NCI-H2171 (cell line): ENCODE measurements at places on chromosomes 1 and 21.
A peak's percentile ranks its signal among the peaks of the same experiment; 100 is the strongest.

DNA sequence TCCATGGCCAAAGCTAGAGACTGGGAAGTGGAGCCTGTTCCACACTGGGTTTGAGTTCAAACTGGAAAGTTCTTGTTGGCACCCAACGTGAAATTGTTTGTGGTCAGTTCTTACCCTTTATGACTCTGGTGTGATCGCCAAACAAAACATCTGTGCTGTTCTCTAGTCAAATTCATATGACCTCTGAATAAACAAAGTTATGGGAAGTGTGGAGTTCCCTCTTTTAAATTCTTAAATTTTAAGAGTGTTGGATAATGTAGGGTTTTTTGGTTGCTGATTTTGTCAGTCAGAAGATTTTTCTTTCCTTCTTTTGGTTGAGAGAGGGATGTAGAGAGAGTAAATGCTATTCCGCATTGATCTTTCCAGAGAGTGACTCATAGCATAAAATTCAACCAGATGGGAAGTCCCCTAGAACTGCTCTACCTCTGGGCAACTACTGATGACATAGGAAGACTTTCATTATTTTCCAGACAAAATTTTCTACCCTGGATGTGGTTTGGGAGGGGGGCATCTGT, 36.4 kb downstream of the CHML start:
- no peak for DNase-seq

GRCh38 chr1:24018611-24019580, 38.8 kb upstream of the SRSF10 start:
- DNase-seq, result no peak

DNA sequence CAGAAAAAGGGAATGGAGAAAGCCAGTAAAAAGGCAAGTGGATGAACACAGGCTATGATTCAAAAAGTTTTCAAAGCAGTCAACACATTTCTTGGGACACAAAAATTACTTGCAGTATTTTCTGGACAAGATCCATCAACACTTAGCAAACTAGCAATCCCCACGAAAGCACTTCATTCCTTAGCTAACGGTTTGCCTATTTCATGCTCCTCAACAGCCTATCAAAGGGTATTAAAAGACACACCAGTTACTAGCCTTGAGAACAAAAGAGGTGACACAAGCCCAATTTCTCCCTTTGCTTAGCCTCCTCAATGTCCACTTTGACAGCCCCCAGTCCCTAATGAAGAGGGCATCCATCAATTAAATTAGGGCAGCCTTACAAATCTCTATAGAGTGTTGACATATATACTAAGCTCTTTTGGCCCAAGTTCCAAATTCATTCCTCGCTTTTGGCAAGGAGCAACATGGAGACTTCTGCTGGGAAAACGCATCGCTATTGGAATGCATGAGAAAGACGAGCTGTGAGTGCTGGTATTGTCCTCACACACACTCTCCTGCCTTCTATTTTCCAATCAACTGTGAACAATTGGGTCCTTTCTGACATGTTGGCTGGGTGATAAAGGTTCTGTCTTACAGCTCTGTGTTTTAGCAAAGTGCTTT, 180.0 kb downstream of the TNR start:
- no peak for DNase-seq

GRCh38 chr1:63623952-63624351, 30.7 kb downstream of the PGM1 start:
- no peak for DNase-seq

DNA sequence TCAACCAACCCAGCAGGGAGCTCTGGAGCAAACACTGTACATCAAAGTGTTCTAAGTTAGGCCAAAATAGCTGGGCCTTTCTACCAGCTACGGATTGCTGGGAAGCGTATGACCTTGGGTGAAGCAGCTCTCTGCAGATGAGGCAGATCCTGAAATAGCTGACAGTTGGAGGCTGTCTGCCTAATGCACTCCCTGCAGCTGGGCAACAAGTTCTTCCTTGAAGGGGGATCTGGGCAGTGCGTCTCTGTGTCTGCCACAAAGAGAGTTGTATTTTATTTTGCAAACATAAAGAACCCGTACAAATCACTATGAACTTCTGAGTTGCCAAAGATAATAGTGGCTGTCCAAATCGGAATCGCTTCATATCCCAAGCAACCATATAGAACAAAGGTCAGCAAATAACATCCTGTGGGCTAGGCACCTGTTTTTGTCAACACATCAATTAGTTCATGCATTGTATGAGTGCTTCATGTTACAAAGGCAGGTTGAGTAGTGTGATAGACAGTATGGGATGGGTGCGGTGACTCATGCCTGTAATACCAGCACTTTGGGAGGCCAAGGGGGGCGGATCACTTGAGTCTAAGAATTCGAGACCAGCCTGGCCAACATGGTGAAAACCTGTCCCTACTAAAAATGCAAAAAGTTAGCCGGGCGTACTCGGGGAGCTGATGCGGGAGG, 29.1 kb upstream of the KLF17 start:
- no peak for DNase-seq

GRCh38 chr1:203624341-203624712, 2.3 kb upstream of the ATP2B4 start:
- no peak for DNase-seq

DNA sequence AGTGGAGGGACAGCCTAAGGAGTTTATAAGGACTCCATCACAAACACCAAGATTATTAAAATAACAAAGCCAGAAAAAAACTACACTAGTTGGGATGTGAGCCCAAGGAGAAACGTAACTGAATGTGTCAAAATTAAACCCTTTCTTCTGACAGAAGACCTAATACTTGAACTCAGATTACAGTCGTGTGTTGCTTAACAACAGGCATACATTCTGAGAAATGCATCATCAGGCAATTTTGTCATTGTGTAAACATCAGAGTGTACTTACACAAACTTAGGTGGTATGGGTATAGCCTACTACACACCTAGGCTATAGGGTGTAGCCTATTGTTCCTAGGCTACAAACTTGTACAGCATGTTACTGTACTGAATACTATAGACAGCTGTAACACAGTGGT, 23.4 kb downstream of the DSTYK start:
- DNase-seq, result no peak

- DNase-seq, result no peak
These were observed 355.5 kb upstream of the NCAM2 start for GRCh38 chr21:20642681-20643080.

- DNase-seq, result no peak
These were observed 247.5 kb downstream of the LMX1A start for GRCh38 chr1:165109013-165109412.

DNA sequence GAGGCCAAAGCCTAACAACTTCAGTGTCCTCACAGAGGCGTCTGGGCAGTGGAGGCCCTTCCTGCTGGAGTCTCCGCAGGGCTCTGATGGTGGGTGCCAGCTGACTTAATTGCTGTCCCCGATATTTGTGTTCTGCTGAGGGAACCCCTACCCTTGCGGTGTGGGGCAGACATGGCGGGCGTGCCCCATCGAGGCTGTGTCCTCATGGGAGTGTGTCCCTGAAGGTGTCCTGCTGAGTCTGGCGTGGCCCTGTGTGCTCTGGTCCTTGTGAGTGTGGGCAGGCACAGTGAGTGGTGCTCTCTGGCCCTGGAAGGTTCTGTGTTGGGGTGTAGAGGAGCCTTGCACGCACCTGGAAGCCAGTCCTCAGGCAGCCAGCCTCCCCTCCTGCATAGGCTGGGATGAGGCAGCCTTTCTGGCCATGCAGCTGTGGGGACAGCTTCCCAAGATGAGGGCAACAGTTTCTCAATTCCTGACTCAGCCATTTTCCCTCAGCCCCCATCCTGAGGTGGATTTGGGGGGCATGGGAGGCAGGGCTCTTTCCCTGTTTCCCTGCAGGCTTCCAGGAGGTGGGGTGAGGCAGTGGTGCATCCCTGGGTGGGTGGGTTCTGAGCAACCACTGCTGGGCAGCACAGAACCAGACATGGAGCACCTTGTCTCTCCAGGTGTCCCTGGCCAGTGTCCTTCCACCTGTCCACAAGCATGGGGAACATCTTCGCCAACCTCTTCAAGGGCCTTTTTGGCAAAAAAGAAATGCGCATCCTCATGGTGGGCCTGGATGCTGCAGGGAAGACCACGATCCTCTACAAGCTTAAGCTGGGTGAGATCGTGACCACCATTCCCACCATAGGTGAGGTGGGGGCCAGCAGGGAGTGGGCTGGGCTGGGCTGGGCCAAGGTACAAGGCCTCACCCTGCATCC, 6.5 kb downstream of the C1orf35 start:
- no peak for DNase-seq

DNA sequence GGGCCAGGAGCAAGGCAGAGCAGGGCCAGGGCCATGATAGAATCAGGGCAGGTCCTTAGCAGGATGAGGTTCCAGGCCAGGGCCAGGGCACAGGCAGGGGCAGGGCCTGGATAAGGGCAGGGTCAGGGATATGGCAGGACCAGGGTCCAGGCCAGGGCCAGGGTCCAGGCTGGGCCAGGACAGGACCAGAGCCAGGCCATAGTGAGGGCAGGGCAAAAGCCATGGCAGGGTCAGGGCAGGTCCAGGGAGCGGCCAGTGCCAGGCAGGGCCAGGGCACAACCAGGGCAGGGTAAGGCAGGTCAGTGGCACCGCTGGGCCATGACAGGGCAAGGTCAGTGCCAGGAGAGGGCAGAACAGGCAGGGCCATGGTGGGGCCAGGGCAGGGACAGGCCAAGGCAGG, 152.2 kb downstream of the LIPI start:
- no peak for DNase-seq

- DNase-seq, result no peak
These were observed 11.8 kb upstream of the CCT8 start for GRCh38 chr21:29085106-29085752.

- DNase-seq, result peak; percentile 64
These were observed 56.3 kb downstream of the TBX15 start for GRCh38 chr1:118931876-118932275.

GRCh38 chr1:113394043-113394862, 3.9 kb downstream of the MAGI3 start:
- no peak for DNase-seq

DNA sequence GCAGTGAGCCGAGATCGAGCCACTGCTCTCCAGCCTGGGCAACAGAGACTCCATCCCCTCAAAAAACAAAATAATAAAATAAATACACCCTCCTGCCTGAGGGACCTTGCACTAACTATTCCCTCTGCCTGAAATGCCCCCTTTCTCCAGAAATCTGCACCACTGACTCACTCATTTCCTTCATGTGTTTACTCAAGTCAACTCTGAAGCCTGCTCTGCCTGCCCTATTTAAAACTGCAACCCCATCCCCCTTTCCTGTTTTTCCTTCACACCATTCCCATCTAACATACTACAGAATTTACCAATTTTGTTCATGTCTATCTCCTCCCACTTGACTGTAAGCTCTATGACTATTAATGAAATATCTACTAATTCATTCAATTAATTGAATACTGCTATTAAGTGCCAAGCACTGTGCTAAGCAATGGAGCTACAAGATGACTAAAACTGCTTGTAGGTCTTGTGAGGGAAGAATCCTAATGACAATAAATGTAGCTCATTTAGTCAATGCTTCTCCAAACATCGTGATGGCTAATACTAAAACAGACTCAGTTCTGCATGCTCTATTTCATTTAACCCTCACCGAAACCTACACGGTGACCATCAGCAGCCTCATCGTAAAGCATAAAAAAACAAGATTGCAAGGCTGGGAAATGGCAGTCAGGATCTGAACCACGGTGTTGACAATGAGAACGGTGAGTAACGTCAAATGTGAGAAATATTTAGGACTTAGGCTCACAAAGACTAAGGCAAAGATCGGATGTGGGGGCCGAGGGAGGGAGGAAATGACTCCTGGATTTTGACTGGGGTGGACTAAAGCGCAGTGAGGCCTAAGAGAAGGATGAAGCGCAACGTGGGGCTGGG, 749 bp upstream of the TMEM39B start:
- DNase-seq, result peak; percentile 57

DNA sequence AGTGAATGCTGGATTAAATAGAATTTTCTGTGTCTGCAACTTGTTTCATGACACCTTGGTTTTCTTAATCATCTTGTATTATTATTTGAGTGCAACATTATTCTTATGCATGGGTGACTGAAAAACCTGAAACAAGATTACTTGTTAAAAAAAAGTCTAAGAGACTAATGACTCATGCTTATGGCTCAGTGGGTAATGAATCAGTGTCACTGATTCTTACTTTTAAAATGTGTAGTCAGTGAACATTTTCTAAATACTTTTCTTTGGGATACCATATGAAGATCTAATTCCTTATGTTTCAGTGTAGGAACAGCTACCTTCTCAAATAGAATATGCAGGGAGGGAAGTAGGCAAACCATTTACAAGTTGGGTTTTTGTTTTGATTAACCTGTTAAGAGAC, 65.5 kb downstream of the PRKAA2 start:
- no peak for DNase-seq

DNA sequence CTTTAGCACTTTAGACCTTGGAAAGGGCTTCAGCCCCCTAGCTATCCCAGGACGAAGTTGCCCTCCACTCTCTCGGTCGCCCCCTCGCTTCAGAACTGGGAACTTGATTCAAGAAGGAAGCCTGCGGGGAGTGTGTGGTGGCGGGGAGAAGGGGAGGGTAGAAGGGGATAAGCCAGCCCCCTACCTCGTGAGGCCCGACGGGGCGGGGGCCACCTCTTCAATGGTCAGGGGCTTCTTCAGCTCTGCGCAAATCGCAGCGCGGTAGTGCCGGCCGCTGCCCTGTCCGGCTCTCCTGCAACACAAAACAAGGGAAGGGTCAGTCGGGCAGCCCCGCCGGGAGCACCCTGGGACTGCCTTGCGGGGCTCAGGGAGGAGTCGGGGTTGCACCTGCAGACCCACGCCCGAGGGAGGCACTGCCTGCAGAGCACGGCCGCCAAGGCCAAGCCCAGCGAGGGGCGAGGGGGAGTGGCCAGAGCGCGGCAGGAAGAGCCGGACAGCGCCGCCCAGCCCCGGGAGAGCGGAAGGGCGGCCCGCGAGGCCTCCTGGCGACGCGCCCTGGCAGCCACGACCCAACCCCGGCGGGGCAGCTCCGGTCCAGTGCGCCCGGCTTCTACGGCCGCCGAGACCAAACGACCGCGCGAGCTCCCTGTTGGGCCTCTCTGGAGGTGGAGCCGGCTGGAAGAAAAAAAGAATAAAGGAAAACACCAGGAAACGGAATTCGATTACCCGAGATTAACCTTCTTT, 56.2 kb upstream of the RASAL2 start:
- DNase-seq, result no peak

DNA sequence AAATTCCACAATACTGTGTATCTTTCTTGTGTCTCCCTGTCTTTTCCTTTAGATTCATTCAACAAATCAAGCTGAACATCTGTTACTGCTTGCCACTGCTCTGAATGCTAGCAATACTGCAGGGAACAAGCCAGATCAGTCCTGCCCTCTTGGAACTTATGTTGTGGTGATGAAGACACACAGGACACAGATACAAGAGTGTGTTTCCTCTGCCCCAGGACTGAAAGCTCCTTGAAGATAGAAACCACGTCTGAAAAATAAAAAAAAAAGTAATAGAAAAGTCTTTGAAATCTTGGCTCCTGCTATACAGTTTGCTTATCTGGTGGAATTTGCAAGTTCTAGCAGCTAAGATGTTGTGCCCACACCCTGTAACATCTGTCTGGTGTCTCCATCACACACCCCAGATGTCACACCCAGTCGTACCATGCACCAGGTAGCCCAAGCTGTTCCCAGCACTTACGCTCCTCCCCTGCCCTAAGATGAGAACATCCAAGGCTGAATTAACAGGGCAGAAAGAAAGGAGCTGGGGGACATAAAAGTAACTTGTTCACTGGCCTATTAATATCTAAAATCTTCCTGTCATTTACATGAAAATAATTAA, 80.2 kb upstream of the GALNT2 start:
- DNase-seq, result no peak
